ENCODE measurements at places on chromosomes 16 and 17.
A peak's percentile ranks its signal among the peaks of the same experiment; 100 is the strongest.

GRCh38 chr17:52388941-52389340 is 230.4 kb upstream of the CA10 start:
- no peaks in the 10 kb centered on the region for H3K4me1 ChIP-seq
- no peaks in the 10 kb centered on the region for H3K27me3 ChIP-seq
- H3K36me3 ChIP-seq = no peaks in the 10 kb centered on the region
- no peak overlapping the region for H3K4me3 ChIP-seq
- H3K27ac ChIP-seq = no peak overlapping the region

GRCh38 chr17:61209106-61209439 is 190.6 kb upstream of the TBX2 start:
- H3K27me3 ChIP-seq = no peaks in the 10 kb centered on the region
- H3K27ac ChIP-seq = no peak overlapping the region
- no peaks in the 10 kb centered on the region for H3K4me1 ChIP-seq
- no peaks in the 10 kb centered on the region for H3K36me3 ChIP-seq
- no peak for DNase-seq

DNA sequence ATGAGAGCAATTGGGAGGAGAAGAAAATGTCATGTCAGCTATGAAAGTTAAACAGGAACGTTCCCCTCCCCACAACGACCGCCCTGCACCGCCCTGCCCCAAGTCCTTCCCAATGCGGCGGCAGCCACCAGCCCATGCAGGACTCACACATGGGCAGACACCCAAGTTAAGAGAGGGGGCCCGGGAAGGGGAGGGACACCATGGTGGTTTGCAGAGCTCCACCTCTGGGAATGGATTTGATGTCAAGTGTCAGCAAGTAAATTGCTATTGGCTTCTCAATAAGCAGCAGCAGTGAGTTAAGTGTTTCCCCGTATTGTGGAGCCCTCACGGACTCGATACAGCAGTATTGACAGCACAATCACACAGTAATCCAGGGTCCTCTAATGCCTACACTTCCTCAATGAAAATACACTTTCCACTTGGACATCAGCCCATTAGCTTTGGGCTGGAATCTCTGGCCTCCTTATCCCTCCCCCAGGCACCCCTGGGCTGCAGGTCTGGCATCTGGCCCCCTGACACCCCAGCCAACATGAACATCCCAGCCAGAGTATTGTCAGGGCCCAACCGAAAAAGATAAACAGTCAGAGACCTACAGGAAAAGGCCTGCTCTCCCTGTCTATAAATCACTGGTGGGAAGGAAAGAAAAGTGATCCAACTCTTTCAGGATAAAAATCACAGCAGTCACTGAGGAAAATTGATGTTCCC is 22.6 kb downstream of the ZFHX3 start:
- H3K27ac ChIP-seq = no peak overlapping the region
- H3K27me3 ChIP-seq = no peaks in the 10 kb centered on the region
- no peak overlapping the region for H3K4me3 ChIP-seq

DNA sequence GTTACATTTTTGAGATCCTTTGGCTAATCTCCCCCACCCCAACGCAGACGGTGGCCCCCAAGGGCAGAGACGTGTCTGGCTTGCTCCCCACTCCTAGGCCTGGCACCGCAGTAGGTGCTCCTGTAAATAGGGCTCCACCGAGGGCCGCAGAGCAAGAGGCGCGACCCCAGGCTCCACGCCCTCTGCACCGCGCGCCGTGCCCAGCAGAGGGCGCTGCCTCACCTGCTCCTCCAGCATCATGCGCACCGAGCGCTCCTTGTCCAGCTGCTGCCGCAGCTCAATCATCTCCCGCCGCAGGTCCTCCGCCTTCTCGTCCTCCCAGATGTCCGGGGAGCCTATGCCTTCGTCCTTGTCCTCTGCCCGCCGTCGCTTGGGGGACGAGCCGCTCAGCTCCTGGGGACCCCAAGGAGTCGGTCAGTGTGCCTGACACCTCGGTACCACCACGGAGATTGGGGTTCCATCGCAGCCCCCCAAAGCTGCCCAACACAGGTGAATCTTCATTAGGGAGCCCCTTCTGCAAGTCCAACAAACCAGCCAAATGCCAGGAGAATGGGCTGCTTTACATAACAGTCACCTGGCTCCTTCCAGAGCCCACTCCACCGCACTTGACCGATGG is 11.2 kb downstream of the TFAP4 start:
- H3K27me3 ChIP-seq = no peaks in the 10 kb centered on the region
- no peak overlapping the region for H3K27ac ChIP-seq
- peaks cover 25% of the 10 kb centered on the region for H3K36me3 ChIP-seq
- H3K4me1 ChIP-seq = peaks cover 10% of the 10 kb centered on the region

GRCh38 chr16:28845293-28845692 is 855 bp downstream of the TUFM start:
- peaks cover 45% of the 10 kb centered on the region for H3K36me3 ChIP-seq
- DNase-seq = peak; percentile 64
- H3K27me3 ChIP-seq = no peaks in the 10 kb centered on the region
- peak overlapping the region; percentile 92 for H3K4me3 ChIP-seq
- peaks cover 27% of the 10 kb centered on the region for H3K4me1 ChIP-seq
- H3K27ac ChIP-seq = peak overlapping the region; percentile 94

- DNase-seq = no peak
- no peaks in the 10 kb centered on the region for H3K4me1 ChIP-seq
- H3K4me3 ChIP-seq = no peak overlapping the region
- H3K27ac ChIP-seq = no peak overlapping the region
- H3K27me3 ChIP-seq = no peaks in the 10 kb centered on the region
- H3K36me3 ChIP-seq = peaks cover 5% of the 10 kb centered on the region
These were observed 50.3 kb downstream of the SLC39A11 start for GRCh38 chr17:73042225-73042624.

DNA sequence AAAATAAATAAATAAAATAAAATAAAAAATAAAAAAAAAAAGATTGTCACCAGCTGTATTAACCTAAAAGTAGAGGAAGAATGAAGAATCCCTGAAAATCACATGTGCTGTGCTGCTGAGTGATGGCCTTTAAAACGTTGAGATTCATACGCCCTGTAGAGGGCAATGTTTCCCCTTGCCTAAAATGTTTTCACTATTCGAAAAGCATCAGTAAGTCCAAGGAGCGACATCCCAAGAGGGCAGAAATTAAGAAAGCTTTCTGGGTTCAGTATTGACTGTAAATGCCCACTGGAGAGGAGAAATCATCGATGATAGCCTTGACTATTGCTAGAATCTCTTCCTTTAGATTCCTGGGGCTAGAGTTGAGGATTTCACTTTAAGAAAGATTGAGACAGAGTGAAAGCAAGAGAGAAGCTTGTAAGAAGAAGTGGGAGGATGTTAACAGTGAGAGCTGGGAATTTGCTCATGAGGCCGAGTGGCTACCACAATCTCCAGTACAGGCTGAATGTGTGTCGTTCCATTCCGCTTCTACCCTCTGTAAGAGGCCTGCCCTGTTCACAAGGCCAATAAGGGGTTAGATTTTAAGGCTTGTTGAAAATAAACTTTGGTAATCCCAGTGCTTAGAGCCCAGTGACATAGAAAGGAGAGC is 170.8 kb upstream of the FAM20A start:
- peak overlapping the region; percentile 42 for H3K4me3 ChIP-seq
- no peak overlapping the region for H3K27ac ChIP-seq
- no peaks in the 10 kb centered on the region for H3K36me3 ChIP-seq
- no peaks in the 10 kb centered on the region for H3K27me3 ChIP-seq

GRCh38 chr16:89217388-89218191 is at the start of gene ZNF778:
TSS of gene ZNF778 (plus strand) at chr16:89217703. CDS start at chr16:89221128, 3,425 bp downstream.
- peak within 1 kb of the TSS; percentile 84 for H3K4me3 ChIP-seq
- peaks cover 10% of the 10 kb centered on the region for H3K36me3 ChIP-seq
- H3K4me1 ChIP-seq = peaks cover 16% of the 10 kb centered on the region
- H3K27me3 ChIP-seq = no peaks in the 10 kb centered on the region
- peak; percentile 87 for DNase-seq

DNA sequence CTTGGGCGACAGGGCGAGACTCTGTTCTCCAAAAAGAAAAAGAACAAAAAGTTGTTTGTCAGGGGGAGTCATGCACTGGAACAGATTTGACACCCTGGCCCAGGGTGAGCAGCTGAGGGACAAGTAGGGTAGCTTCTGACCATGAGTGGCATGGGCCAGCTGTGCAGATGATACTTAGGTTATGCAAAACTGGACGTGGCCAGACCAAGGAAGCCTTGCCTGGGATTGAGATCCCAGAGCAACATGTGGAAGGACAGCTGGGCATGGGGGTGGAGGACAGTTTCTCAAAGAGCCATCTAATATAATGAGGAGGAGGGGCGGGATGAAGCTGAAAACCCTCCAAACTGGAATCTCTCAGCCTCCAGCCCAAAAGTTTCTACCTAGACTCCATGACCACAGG is 19.6 kb upstream of the SLC35B1 start:
- DNase-seq = no peak
- no peaks in the 10 kb centered on the region for H3K27me3 ChIP-seq
- peaks cover 51% of the 10 kb centered on the region for H3K36me3 ChIP-seq
- H3K4me1 ChIP-seq = peaks cover 34% of the 10 kb centered on the region

GRCh38 chr16:73064212-73064993 is 16.5 kb upstream of the ZFHX3 start:
- peaks cover 78% of the 10 kb centered on the region for H3K27me3 ChIP-seq
- peaks cover 21% of the 10 kb centered on the region for H3K4me1 ChIP-seq
- no peak overlapping the region for H3K4me3 ChIP-seq
- no peak overlapping the region for H3K27ac ChIP-seq

DNA sequence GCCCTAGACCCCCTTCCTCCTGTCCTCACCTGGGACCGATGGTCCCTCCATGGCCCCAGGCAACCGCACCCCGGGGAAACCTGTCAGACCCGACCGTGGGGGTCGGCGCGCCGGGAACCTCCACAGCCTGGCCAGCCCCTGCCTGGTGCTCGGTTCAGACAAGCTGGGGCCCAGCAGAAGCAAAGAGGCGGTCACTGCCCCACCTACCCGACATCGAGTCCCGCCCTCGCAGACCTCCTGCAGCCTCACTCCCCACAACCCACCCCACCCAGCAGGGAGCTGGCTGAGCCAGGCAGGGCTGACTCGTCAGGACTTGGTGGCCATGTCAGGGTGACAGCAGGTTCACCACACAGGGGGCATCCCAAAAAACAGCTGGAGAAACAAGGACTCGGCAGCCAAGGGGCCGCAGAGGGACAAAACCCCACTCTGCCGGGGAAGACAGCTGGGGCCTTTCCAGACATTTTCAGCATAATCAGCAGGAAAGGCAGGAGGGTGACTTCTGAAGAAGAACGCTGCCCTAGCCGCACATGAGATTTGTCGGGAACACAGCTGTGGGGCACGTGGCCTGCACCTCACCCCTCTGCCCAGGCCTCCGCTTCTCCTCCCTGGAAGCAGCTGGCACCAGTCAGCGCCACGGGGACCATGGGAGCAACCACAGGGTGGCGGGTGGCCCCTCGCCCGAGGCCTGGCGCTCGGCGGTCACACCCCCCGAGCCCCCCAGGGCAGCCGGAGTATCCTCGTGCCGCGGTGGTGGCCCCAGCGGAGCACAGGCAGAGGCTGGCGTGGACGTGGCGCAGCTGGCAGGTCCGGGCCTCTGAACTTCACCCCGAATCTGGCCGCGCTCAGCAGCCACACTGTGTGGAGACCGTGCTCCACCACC is 22.9 kb downstream of the GNPTG start:
- H3K4me3 ChIP-seq = no peak overlapping the region
- DNase-seq = no peak
- no peaks in the 10 kb centered on the region for H3K27me3 ChIP-seq
- H3K36me3 ChIP-seq = no peaks in the 10 kb centered on the region

GRCh38 chr16:3698941-3699340 is 18.4 kb downstream of the TRAP1 start:
- peaks cover 13% of the 10 kb centered on the region for H3K4me1 ChIP-seq
- no peak overlapping the region for H3K27ac ChIP-seq
- peak overlapping the region; percentile 15 for H3K4me3 ChIP-seq
- DNase-seq = peak; percentile 39
- H3K27me3 ChIP-seq = no peaks in the 10 kb centered on the region

DNA sequence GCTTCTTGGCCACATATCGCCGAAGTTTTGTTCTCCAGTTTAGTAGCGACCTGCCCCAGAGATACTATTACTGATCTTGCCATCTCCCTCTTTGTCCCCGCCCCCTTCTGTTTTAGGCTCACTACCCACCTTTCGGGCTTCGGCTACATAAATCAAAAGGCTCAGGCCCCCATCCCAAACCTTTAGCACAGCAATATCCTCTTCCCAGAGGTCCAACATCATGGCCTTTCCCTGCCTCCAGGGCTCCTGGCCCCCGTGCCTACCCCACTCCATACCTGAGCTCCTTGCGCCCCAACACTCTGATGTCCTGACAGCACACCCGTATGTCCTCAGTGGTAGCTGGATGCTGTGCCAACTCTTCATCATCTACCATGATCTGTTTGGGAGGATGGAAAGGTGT is 2.9 kb upstream of the PSMC5 start:
- H3K4me3 ChIP-seq = no peak overlapping the region
- H3K4me1 ChIP-seq = peaks cover 60% of the 10 kb centered on the region
- H3K27ac ChIP-seq = peak overlapping the region; percentile 35
- no peaks in the 10 kb centered on the region for H3K27me3 ChIP-seq
- peaks cover 83% of the 10 kb centered on the region for H3K36me3 ChIP-seq

DNA sequence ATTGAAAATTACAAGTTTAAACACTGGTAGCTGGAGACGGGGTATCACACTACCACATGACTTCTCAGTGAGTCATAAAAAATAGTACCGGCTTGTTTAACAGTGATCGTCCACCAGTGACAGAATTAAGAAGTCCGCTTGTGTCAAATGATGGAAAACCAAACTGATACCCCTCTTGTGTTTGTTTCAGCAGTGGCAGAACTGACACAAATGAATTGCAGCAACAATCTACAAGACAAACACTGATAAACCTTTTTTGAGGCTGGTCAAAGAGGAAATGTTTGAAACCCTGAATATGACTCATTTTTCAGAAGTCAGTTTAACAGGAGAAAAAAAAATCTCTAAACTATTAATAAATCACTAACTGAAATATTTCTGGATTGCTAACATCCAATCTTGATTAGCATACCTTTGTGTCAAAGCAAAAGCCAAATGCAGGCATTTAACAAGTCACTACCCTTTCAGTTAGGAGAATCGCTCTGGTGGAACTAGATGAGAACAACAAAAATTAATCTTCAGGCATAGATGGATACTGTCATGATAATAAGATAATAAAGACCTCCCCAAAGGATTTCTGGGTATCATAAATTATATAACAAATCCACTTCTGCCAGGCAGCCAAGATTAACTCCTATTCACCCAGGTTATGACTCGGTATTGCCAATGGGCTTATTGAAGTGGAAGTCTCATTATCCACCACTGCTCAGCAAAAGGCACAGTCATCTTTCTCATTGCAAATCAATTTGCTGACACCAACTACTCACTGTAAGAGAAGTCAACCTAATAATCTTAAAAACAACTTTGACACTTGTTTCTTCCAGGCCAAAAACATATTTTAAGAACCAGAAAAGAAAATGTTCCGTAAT is 20.8 kb downstream of the DCUN1D3 start:
- H3K4me3 ChIP-seq = no peak overlapping the region
- peaks cover 60% of the 10 kb centered on the region for H3K4me1 ChIP-seq
- H3K27me3 ChIP-seq = no peaks in the 10 kb centered on the region
- peak overlapping the region; percentile 35 for H3K27ac ChIP-seq
- peaks cover 37% of the 10 kb centered on the region for H3K36me3 ChIP-seq

DNA sequence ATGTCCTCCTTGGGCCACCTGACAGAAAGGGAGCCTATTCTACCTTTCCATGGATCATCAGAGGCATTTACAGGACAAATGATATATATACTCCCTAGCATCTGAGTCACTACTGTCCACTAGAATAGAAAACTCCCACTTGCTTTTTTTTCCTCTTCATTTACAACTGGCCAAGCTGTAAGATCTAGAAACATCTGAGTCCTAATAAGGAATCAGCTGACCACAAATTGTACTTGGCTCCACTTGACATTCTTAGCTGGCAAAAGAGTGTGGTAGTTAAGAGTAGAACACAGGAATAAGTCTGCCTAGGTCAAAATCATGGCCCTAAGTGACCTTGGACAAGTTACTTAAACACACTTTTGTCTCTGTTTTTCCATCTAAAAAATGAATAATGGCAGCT is 5.2 kb downstream of the RUSF1 start:
- H3K4me1 ChIP-seq = peaks cover 33% of the 10 kb centered on the region
- no peak for DNase-seq
- H3K36me3 ChIP-seq = peaks cover 5% of the 10 kb centered on the region
- H3K4me3 ChIP-seq = no peak overlapping the region
- no peak overlapping the region for H3K27ac ChIP-seq
